MM.1S (cell line): ENCODE measurements at places on chromosomes 7 and 10.

DNA sequence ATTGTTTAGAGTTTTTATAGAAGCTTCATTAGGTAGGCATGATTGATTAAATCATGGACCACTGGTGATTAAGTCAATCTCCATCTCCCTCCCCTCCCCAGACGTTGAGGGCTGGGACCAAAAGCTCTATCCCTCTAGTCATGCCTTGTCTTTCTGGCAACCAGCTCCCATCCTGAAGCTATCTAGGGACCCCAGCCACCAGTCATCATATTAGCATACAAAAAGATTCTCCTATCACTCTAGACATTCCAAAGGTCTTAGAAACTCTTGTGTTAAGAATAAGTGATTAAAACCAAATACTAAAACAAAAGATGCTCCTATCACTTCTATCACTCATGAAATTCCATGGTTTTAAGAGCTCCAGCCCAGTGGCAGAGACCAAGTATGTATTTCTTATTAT is 178.2 kb downstream of the RAPGEF5 start:
- DNase-seq = no peak

GRCh38 chr7:135784013-135784412 is 35.4 kb upstream of the FAM180A start:
- no peak for DNase-seq

GRCh38 chr7:41294556-41295454 is 408.1 kb downstream of the INHBA start:
- DNase-seq = no peak

- DNase-seq = no peak
Measured at GRCh38 chr7:151376218-151376902, 33.5 kb downstream of the WDR86 start.

DNA sequence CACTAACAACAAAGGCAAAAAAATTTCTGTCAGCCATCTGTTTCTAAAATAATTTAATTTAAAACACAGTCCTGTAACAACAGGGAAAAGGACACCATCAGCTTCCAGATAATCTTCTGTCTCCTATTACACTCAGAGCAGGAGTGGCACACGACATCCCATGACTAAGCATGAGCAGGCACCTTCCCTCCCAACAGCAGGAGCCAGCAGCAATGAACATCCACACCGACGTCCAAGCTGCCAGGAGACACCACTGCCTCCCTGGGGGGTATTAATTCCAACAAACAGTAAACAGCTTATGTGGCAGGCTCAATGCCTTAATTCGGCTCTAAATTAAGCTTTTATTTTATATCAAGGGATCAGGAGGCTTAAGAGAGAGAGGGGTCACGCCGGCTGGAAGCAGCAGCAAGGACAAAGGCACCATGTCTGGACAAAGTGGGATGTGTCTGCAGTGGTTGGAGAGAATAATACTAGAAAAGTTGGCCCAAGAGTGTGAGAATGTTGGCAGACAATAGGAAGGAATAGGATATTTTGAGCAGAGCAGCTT is 45.7 kb downstream of the KIAA1549 start:
- no peak for DNase-seq

DNA sequence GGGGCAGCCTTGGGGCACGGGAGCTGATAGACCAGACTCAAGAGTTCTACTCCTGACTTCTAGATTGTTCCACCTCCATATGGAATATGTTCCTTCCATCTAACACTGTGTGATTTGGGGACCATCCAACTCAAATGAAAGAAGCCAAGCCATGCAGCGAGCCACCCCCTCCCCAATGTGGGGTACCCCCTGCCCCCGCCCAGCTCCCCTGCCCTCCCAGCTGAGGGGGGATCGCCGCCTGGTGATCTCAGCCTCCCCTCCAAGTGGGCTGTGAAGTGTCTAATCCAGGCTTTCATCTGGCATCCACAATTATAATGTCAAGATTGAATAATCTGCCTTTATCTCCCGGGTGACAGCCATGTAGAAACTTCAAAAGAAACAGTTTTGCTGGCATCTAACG is 246.1 kb downstream of the RPS24 start:
- no peak for DNase-seq

DNA sequence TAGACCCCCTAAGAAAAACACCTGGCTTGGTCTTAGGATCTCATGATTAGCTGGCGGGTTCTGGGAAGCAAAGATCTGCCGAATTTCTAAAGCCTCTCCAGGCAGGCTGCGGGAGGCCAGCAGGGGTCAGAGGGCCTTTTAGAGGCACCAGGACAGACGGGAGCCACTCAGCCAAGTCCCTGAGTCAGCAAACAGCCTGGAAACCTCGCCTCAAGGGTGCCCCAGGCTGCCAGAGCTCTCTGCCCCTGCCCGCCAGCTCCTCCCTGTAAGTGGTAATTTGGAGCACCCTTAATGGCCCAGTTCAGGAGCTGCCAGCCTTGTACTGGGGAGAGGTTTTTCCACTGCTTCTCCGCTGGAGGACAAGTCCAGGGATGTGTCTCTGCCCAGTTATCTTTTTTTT is 88.7 kb downstream of the HIP1 start:
- no peak for DNase-seq
